Cardiac muscle cell (in vitro differentiated cells and primary cell): ENCODE measurements at places on chromosomes 16 and 17. TPM values are rescaled to one million over a fixed set of nuclear protein-coding genes. Genes with fewer than 3 reads are reported as not detected.

GRCh38 chr17:44959821-44960531 is 8.1 kb downstream of the C1QL1 start:
- no peak for DNase-seq

- DNase-seq: no peak
Observed at GRCh38 chr16:89604764-89605163, 8.7 kb upstream of the DPEP1 start.

GRCh38 chr16:76941113-76941512 is 249.9 kb upstream of the MON1B start:
- DNase-seq: no peak

DNA sequence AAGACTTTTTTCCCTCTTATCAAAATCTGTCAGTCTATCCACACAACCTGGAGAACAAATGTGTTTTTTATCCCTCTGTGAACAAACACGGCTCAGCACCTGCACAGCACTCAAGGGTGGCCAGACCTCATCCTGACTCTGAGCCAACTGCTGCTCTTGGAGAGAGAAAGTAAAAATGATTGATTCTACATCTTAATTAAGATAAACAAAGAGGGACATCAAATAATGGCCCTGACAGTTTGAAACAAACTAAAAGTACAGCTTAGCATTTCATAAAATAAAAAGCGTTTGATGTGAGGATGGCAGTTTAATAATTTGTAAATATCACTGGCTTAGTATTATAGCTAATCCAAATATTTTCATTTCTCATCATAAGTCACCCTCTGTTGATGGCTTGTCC is 106.2 kb downstream of the SNX11 start:
- DNase-seq: no peak

- DNase-seq: peak; percentile 99
Observed at GRCh38 chr17:7836596-7837407, 2.8 kb downstream of the KDM6B start.

DNA sequence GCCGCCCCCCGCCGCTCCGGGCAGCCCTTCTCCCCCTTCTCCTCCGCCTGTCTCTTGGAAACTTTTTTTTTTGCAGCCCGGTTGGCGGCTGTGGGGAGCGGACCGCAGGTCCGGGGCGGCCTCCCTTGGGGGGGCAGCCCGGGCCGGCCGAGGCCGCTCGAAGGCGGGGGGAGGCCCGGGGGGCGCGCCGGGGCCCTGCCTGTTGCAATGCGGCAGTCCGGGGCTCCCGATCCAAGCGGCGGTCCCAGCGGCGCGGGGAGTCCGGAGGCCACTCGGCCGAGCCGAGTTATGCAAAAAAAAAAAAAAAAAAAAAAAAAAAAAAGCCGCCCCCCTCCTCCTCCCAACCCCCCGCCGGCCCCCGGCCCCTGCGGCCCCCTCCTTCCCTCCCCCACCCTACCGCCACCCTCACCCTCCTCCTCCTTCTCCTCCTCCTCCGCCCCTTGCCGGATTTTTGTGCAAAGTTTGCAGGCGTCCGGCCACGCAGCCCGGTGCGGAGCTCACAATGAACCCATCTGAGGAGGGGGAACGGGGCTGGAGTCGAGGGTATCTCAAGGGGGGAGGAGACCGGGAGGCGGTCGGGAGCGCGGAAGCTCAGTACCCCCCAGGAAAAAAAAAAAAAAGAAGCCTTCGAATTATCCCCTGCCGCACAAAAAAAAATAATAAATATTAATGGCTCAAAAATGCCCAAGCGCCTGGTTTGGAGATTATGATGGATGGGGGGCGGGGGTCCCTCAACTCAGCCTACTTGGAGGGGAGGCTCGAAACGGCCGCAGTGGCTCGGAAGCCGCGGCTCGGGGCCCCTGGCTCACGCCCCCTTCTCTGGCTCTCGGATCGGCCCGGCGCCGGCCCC is at the start of gene ZNF423:
Gene ZNF423 (minus strand): TSS at position 291 of the 850 bp plus-strand sequence. CDS start 338 bp downstream, outside the sequence.
- DNase-seq: peak; percentile 37

The PRSS36 gene
- total RNA-seq: 0.63 and 1.1 TPM in 2 replicates

The PPY gene
- total RNA-seq: not detected in 2 replicates

The TP53TG3C gene
- total RNA-seq: not detected in 2 replicates

The SEPHS2 gene
- total RNA-seq: 14.0 and 19.6 TPM in 2 replicates
